ENCODE measurements at places on chromosomes 12 and 14.

GRCh38 chr12:100164153-100164704 lies 21.6 kb upstream of the BLTP3B start:
- DNase-seq = no peak

DNA sequence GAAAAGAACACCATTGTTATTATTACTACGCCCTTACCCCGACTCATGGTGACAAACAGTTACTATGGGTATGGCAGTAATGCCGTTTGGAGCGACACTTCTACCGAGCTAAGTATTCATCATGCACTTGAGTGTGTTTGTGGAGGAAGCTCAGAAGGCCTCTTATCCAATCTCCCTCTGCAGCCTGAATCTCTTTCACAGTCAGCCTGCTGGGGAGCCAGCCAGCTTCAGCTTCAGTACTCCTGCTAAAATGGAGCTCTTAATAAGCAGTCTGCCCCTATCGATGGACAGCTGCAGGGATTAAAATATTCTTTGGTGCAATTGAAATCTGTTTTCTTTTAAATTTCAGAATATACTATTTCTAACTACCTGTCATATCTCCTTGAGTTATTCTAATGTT lies 24.7 kb upstream of the ATP5MC2 start:
- DNase-seq = no peak

DNA sequence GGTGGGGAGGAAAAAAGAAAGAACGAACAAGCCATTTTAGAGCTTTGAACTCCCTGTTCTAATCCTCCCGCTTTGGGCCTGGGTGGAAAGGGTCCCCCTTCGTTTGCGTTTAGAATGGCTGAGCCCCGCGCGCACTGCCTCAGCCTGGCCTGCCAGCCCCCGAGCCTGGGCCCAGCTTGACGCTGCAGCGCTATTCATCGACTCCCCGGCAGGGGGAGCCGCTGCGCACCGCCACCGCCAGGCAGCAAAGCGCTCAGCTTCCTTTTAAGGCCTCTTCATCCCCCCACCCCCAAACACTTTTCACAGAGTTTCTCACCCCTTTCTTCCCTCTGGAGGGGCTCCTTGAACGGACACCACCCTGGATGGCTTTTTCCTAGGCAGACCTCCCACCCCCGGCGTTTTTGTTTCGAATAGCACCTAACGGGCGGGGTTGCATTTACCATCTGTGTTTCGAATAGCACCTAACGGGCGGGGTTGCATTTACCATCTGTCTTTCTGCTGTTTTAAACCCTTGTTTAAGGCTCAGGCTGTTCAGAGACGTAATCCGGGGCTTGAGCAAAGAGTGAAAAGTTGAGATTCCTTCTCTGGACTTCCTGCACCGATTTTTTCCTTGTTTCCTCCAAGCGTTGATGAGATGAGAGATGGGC lies 56.4 kb upstream of the PIWIL1 start:
- no peak for DNase-seq

- no peak for DNase-seq
These were observed 130.9 kb upstream of the PLEKHA5 start for GRCh38 chr12:18998343-18999261.

GRCh38 chr14:76236172-76237130 lies 84.7 kb downstream of the GPATCH2L start:
- DNase-seq = no peak

- DNase-seq = no peak
These were observed 2.9 kb downstream of the SCNN1A start for GRCh38 chr12:6372403-6373003.

DNA sequence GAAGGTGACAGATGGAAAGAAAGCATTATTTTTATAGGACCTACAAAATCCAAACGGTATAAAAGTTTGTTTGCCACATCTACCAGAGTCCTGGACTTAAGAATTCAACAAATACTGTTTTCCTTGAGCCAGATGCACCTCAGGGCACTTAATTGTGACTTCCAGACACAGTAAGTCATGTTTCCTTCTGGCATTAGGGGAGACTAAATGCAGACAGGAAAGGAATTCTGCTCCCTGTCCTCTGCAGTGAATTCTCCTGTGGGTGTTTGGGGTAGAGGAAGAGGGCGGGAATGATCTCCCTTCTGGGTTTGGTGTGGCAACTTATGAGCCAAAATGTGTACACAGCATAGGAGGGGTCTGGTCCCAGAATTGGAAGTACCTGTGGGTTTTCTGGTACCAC lies 93.9 kb upstream of the ZDHHC17 start:
- no peak for DNase-seq

DNA sequence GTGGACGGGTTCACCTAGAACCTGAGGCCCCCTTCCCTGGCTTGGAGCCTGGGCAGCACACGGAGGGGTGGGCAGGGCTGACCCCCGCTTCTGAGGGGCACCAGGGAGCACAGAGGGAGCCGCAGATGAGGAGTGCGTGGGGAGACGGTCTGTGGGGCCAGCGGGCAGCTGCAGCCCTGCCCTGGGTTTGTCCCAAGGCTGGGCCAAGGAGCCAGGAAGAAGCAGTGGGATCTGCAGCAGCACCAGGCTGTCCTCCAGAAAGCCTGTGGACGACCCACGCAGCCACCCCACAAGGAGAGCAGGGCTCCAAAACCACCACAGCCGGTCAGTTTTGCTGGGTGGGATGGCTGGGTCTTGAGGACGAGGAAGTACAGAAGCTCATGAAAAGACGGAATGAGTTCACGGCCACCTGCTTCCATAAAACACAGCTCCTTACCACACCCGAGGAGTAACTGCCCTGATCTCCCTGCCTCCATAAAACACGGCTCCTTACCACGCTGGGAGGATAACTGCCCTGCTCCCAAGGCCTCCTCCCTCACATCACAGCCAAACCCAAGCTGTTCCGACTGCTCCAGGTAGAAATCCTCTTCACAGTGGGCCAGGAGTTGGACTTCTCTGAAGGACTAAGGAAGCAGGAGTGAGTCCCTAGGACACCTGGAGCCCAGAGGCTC lies 9.9 kb upstream of the GOLGA3 start:
- no peak for DNase-seq

DNA sequence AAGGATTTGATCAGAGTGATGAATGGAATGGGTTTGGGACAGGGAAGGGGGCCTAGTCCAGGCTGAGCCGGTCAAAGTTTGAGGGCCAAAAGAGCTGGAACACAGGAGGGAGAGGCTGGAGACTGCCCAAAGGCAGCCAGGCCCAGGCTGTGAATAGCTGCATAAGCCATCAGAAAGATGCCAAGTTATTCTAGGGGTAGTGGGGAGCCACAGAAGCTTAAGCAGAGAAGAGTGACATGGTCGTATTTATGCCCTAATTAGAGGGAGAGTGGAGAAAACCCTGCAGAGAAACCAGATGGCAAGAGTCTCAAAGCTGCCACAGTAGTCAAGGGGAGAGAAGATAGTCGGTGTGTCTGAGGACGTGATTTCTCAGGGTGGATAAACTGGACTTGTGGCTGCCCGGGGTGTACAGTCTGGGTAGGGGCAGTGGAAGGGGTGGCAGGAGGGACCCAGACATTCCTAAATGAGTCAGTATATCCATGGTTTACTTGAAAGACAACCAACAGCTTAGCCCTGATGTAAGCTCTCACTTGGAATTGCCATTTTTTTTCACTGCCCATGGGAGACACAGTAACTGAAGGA lies 99.2 kb downstream of the PRICKLE1 start:
- no peak for DNase-seq

GRCh38 chr14:105363847-105364708 lies 34.3 kb upstream of the TEX22 start:
- DNase-seq = peak; percentile 12

DNA sequence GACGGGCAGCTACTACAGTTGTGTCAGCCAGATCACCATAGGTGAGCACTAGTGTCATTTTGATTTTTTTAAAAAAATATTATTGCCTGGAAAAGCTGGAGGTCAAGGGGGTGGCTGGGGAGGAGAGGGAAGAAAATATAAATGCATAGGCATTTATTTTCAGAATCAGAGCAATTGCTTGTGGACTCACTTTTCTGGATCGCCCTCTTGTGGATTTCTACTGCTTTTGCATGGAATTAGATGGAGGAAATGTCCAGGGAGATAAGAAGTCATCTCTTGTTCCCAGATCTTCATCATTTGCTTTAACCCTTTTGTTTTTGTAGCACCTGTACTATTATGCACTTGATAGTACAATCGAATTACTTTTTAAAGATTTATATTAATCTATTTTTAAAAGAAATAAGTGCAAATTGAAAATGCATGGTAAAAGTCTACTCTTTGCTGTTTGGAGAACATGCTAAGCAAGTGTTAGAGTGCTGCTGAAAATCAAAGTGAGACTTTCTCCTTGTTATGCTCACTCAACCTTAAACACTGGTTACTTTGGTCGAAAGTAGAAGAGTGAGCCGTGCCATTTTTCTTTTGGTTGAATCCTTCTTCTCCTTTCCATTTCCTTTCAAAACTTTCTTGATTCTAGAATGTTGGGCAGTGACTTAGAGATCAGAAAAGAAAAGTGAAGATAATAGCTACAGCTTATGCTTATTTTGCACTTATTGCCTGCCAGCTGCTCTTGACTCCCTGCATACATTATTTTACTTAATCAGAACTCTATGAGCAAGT lies 60.6 kb upstream of the ANO4 start:
- DNase-seq = no peak

DNA sequence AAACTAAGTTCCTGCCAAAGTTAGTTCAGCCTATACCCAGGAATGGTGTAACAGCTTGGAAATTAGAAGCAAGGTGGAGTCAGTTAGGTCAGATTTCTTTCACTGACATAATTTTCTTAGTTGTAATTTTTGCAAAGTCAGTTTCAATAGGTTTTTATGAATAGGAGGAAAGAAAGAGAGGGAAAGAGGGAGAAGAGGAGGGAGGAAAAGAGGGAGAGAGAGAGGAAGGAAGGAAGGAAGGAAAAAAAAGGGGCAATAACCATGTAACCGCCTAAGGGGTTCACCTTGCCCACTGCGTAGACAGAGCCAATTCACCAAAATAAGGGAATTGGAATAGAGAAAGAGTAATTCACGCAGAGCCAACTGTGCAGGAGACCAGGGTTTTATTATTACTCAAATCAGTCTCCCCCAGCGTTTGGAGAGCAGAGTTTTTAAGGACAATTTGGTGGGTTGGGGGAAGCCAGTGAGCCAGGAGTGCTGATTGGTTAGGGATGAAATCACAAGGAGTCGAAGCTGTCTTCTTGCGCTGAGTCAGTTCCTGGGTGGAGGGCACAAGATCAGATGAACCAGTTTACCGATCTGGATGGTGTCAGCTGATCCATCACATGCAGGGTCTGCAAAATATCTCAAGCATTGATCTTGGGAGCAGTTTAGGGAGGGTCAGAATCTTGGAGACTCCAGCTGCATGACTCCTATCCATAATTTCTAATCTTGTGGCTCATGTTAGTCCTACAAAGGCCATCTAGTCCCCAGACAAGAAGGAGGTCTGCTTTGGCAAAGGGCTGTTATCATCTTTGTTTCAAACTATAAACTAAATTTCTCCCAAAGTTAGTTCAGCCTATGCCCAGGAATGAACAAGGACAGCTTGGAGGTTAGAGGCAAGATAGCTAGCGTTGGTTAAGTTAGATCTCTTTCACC lies 126.0 kb upstream of the AMIGO2 start:
- DNase-seq = no peak

DNA sequence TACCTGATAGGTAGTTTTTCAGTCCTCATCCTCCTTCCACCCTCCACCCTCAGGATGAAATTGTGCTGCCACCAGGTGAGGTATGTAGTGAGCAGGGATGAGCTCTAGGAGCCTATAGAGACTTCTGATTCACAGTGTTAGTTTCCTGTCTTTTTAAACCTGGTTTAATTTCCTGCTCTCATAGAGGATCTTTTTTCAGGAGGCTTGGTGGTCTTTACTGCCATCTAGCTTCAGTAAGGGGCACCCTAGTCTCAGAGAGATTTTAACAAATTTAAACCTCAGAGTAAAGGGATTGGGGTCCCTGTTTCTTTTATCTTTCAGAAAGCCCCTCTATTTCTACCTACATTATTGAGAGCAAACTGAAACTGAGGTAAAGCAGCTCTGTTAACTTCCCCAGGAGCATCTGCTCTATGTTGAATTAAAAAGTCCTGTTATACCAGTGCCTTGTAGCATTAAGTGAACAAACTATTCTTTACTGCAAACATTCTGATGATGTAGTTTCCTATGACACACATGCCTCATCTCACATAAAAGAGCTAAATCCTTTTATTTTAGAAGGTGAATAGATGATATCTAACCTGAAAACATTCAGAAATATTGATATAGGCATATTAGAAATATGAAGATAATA lies 172.2 kb upstream of the DDHD1 start:
- DNase-seq = no peak

- DNase-seq = no peak
These were observed 89.4 kb upstream of the GARIN6 start for GRCh38 chr12:99558109-99558508.

Measured in activated naive CD8-positive, alpha-beta T cell treated with anti-CD3 and anti-CD28 coated beads, Interleukin-2, amount 50 U/mL, for 16 hours (primary cell).